Naive B cell (primary cell): ENCODE measurements at places on chromosomes 7 and 10. TPM values are rescaled to one million over a fixed set of nuclear protein-coding genes. Genes with fewer than 3 reads are reported as not detected.

OR9A2 gene
- not detected for polyA plus RNA-seq

BRAT1 gene
- polyA plus RNA-seq = 27.0 TPM

ZNF804B gene
- not detected for polyA plus RNA-seq

PCDH15 gene
- polyA plus RNA-seq = not detected

DNA sequence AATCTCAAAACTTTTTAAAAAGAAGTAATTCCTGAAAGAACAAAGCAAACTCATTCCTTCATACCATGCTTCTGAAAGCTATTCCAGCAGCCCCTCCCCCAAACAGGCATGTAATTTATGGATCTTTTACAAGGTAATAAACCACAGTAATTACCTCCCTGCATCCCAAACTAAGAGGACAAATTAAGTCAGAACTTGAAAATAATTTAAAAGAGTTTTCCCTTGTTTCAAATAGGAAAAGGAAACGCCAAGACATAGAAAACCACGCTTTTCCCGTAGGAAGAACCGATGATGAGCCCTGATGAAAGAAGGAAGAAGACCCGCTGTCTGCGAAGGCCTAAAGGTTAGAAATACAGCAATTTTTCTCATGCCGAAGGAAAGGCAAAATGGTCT lies 8.9 kb downstream of the HOXA4 start:
- H3K4me1 ChIP-seq = no peaks in the 10 kb centered on the region
- DNase-seq = no peak
- H3K27me3 ChIP-seq = peaks cover 6% of the 10 kb centered on the region
- no peak overlapping the region for H3K4me3 ChIP-seq
- H3K36me3 ChIP-seq = no peaks in the 10 kb centered on the region

- no peak overlapping the region for H3K27ac ChIP-seq
- no peak overlapping the region for H3K4me3 ChIP-seq
- peaks cover 9% of the 10 kb centered on the region for H3K36me3 ChIP-seq
Observed at GRCh38 chr7:70893971-70894715, 237.8 kb upstream of the GALNT17 start.
